NAMALWA (cell line): ENCODE measurements at places on chromosomes 16 and 17.
A peak's percentile ranks its signal among the peaks of the same experiment; 100 is the strongest.

- no peak for DNase-seq
These were observed 16.3 kb downstream of the C16orf46 start for GRCh38 chr16:81060576-81061306.

DNA sequence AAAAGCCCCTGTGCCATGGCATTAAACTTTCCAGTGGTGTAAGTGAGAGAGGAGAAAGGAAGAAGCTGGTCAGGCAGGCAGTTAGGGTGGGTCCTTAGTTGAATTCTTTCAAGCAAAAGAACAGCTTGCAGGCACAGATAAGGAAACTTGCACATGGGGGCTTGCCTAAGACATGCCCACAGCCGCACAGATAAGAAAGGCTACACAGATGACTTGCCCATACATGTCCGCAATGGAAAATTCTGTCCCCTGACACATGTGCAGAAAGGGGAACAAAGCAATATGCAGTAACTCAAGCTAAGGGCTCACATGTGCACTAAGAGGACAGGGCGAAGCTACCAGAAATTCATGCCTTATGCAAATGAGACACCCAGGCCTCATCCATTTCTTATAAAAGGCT is 69.9 kb downstream of the GSG1L start:
- DNase-seq, result no peak

DNA sequence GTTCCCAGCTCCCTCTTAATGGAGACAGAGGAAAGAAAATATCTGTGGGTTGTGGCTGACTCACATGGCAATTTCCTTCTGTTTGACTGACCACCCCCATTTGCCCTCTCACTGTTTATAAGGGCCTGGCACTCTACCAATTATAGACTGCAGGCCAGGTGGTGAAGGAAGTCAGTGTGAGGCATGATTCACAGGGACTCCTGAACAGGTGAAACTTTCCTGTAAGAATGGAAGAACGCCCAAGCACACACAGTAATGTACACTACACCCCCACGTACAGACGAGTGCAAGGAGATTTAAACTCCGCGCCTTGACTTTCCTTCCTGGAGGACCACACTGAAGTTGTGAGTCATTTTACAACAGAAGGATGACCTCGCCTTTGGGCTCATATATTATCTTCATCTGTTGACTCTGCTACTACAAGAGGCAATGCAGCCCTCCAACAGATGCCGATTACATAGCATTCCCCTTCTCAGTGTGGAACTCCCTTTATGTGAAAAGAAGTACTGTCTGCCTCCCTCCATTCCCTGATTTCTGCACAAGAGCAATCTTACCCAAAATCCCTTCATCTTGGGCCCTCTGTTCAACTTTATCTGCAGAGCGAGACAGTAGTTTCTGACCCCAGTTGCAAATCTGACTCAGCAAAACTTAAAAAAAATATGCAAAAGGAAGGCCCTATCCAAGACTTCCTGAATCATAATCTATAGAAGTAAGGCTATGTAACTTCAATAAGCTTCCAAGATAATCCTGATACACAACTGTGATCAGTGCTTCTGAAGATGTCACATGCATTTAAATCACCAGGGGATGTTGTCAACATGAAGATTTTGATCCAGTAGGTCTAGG is 163.6 kb downstream of the SHISA6 start:
- DNase-seq, result no peak

- no peak for DNase-seq
These were observed 13.1 kb downstream of the CDRT4 start for GRCh38 chr17:15454346-15454745.

GRCh38 chr17:52233632-52234031 is 75.1 kb upstream of the CA10 start:
- no peak for DNase-seq

- DNase-seq, result no peak
These were observed 258.4 kb downstream of the C16orf95 start for GRCh38 chr16:87058728-87059250.

GRCh38 chr16:67734731-67735201 is 15.7 kb upstream of the GFOD2 start:
- DNase-seq, result no peak

DNA sequence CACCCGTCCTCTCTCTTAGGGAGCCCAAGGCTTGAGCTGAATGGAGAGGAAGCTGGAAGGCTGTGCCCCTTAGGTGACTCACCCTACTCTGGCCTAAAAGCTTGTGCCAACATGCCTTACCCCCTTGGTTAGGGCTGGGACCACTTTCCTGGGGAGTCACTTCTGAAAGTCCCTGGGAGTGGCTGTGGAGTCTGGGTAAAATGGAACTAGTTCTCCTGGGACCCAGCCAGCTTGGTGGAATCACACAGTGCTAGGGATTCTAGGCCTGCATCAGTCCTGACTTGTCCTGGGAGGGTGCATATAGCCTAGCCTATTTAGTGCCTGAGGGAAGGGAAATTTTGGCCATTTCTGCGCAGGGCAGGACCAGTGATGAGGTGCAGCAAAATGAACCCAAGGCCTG is 10.5 kb downstream of the MMP28 start:
- DNase-seq, result no peak

DNA sequence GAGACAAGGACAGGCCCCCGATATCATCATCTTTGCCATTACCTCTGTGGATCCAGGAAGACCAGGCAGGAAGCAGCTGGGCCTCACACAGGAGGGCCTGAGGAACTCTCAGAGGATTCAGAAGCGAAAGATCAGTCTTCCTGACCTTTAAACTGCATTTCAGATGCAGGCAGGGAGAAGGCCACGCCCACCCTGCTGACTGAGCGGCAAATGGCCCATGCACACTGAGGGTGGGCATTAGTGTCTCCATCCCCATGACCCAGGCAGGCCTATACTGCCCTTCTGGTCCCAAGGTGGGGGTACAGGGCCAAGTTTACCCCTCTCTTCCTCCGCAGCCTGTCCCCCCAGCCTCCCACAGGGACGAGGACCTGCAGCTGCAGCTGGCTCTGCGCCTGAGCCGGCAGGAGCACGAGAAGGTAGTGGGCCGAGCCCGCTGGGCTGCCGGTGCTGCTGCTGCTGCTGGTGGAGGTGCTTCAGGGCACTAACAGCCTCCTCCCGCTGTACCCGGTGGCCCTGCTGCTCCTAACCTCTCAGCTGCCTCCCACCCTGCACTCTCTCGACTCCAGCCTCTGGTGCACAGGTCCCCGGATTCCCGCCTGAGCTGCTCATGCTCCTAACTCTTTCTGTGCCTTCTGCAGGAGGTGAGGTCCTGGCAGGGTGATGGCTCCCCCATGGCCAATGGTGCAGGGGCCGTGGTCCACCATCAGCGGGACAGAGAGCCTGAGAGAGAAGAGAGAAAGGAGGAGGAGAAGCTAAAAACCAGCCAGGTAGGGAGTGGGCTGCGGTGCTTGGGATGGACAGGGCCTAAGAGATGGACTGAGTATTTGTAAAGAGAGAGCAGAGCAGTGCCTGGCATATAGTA is 6.2 kb downstream of the EPN3 start:
- no peak for DNase-seq

- no peak for DNase-seq
These were observed 369.2 kb downstream of the CDH13 start for GRCh38 chr16:82995924-82996441.

- DNase-seq, result no peak
These were observed 99.9 kb downstream of the BANP start for GRCh38 chr16:88050952-88051660.

GRCh38 chr17:82236142-82236971 is 7.5 kb downstream of the SLC16A3 start:
- peak; percentile 74 for DNase-seq

DNA sequence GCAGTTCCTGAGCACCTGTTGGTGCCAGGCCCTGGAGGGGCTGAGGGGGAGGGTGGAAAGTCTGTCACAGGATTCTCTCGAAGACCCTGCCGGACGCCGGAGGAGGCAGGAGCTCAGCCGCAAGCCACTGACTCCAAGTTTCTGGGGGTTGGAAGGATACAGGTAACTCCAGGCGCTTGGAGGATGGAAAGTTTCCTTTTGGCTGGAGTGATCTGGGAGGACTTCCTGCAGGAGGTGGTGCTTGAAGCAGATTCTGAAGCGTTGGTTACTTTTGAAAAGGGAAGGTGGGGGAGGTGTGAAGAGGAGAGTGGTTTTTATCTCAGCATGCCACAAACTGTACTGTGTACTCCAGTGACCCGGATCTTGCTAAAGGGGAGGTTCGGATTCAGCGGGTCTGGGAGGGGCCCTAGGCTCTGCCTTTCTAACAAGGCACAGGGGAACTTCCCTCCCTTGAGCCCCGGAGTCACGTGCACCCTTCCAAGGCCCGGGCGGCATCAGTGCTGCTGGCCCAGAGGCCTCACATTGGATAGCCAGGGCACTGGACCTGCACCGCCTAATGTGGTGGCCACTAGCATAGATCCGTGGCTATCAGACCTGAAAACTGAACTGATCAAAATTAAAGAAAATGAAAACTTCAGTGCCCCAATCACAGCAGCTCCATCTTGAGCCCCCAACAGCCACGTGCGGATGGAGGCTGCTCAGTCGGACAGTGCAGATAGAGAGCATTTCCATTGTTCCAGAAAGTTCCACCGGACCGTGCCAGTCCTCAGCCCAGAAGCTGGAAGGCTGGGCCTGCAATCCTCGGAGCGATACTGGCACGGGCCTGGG is 42.2 kb upstream of the GSE1 start:
- peak; percentile 57 for DNase-seq

- no peak for DNase-seq
These were observed 56.7 kb downstream of the TANGO6 start for GRCh38 chr16:68900009-68900408.

GRCh38 chr17:28925912-28926365 is 23.1 kb upstream of the DHRS13 start:
- no peak for DNase-seq

DNA sequence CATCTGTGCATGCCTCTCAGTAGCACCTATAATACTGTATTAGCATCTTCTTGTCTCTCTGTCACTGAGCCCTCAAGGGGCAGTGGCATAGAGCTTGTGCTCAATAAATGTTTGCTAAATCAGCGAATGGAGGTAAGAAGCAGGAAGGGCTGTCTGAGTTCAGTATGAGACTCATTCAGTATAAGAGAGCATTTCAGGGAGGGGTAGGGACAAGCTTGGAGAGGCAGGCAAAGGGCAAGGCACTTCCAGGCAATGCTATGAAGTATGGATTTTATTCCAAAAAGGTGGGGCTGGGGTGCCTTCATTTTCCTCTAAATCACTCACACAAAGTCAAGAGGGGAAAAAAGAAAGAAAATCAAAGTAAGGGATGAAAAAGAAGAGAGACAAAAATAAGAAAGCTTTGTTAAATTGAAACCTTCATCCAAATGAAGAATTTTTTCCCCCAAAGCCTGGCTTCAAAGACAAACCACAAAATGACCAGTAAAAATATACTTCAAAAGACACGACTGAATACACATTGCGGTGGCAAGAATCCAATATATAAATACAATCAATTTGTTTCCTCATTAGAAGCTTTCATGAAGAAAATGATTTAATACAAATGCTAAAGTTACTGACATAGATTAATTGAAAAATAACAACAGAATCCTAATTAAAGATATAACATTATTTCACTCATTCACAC is 51.2 kb downstream of the SKAP1 start:
- DNase-seq, result no peak

GRCh38 chr16:1991135-1991551 is 1.4 kb downstream of the SYNGR3 start:
- peak; percentile 70 for DNase-seq

GRCh38 chr17:2282297-2282873 is 21.2 kb downstream of the SMG6 start:
- DNase-seq, result peak; percentile 72

DNA sequence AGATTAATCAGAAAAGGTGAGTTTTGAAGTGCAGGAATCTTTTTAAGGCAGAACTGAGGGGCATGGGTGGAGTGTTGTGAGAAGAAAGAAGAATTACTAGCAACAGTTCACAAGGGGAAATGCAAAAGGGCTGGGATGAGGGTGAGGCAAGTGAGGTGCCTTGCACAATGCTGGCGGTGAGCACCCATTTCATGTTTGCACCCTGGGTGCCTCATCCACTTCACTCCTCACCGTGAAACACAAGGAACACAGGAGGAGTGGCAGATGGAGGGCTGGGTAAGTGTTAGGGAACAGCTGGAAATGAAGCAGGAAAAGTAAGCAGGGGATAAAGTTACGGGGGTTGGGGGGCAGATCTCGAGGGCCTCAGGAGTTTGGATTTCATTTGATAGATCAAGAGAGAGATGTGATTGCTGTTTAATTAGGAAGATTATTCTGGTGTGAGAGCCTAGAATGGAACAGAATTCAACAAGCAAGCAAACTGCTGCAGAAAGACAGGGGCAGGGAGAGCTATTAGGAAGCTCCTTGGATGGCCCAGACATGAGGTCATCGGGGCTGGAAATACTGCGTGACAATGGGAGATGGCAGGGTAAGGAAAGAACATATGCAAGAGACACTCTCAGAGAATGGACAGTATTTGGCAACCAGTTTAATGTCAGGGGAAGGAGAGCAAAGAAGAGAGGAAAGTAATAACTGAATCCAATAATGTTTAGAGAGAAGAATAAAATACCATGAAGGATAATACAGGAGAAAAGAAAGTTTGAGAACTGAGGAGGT is 8.3 kb upstream of the HEATR6 start:
- no peak for DNase-seq

DNA sequence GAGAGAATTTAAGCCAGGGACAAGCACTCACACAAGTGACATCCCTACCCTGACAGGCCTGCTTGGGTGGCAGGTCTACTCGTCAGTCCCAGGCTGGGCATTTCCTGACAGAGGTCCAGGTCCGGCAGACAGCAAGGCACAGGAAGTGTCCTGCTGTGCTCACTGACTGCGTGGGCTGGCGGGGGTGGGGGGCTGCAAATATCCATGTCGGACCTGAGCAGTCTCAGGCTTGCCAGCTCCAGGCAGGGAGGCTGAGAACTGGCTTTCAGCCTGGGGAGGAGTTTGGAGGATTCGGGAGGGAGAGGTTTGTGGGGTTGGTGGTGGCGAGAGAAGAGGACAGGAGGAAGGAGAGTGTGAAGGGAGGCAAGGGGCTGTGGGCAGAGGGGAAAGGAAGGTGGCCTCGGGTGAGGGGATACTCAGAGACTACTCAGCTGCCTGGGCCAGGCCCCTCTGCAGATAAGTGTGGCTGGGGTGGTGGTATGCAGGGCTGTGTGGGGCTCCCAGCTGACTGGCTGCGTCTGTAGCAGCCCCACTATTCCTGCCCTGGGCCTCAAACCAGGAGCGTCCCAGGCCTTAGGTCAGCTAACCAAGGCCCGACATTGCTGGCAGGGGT is 7.8 kb downstream of the HIC1 start:
- DNase-seq, result no peak

- DNase-seq, result no peak
These were observed 18.6 kb upstream of the PITPNM3 start for GRCh38 chr17:6574687-6575595.

DNA sequence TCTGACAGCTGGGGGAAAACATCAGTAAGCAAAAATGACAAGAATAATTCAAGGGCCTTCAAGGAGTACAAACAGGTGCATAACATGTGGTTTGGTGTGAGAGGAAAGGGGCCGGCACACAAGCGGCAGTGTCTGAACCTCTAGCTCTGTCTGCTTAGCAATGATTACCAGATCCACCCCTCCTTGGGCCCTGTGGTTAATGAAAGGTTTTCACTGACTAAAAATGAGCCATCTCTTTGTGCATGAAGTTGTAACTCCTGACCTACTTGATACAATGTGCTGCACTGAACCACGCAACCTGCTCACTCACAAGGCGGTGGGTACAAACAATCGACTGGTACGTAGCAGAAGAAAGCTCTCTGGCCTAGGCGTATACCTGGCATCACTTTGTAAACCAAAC is 15.1 kb downstream of the FAM117A start:
- peak; percentile 80 for DNase-seq
